ENCODE measurements at places on chromosomes 2 and 18.

DNA sequence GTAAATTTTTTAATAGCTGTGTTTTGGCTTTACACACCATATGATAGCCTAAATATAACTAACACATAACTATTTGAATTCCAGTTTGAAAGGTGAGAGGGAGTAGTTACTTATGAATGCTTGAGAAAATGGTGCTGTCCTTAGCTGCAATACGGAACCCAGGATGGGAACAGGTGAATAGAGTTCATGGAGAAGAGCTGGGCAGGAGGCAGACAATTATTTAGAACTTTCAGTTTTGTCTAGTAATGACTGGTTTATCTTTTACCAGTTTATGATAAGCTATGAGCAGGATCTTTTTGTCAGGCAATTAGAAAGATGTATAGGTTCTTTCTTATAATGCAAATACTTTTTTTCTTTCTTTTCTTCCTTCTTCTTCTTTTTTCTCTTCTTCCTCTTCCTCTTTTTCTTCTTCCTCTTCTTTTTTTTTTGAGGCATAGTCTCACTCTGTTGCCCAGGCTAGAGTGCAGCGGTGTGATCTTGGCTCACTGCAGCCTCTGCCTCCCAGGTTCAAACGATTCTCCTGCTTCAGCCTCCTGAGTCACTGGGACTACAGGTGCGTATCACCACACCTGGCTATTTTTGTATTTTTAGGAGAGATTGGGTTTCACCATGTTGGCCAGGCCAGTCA is 25.9 kb downstream of the UBR3 start:
- no peak for DNase-seq

DNA sequence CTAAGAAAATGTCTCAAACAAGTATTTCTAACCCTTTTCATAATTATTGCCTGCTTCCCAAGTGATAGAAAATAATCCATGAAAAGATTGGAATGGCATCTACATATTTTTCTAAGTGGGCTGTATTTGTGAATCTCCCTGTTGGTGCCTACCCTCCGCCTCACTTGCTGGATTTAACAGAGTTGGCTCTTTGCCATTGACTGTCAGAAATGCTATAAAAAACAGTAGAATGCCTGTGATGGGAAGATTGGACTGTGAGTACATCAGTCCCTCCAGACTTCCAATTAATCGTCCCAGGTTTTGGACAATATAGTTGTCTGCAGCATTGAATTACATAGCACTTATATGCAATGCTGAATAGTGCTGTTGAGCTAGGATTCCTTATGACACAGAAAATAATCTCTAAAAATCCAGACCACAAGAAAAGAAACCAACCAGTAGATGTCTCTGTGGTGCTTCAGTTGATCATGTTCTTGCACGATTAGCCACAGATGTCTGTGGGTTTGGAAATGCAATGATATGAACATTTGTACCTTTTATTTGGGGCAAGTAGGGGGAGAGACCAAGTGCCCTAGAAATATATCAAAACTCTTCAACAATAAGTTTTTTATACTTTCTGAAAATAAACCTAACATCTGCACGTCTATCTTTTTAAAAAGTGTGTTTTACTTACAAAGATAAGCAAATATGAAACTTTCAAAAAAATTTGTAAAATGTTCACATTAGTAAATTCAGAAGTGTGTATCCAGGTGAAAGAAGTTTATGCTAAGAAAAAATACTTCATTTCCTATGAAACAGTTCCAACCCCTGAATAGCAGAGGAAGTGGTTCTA is 88.5 kb downstream of the DYNAP start:
- peak; percentile 43 for DNase-seq

DNA sequence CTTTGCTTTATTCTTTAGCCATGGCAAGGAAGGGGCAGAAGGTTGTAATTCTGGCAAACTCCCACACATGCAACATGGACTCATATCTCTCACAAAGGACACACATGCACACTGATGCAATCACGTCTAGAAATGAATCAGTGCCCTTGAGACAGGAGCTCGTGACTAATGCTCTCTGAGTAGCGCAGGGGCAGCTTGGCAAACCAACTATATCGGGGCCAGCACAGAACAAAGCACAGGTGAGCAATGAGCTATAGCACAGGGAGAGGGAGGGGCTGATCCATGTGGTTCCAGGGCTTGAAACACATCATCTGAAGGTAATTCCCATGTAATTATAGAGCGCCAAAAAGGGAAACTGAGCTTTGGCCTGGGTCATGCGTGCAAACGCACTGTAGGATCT is 165.2 kb upstream of the KLF7 start:
- DNase-seq: peak; percentile 96

GRCh38 chr2:239577935-239578334 is 177.1 kb upstream of the HDAC4 start:
- DNase-seq: no peak

DNA sequence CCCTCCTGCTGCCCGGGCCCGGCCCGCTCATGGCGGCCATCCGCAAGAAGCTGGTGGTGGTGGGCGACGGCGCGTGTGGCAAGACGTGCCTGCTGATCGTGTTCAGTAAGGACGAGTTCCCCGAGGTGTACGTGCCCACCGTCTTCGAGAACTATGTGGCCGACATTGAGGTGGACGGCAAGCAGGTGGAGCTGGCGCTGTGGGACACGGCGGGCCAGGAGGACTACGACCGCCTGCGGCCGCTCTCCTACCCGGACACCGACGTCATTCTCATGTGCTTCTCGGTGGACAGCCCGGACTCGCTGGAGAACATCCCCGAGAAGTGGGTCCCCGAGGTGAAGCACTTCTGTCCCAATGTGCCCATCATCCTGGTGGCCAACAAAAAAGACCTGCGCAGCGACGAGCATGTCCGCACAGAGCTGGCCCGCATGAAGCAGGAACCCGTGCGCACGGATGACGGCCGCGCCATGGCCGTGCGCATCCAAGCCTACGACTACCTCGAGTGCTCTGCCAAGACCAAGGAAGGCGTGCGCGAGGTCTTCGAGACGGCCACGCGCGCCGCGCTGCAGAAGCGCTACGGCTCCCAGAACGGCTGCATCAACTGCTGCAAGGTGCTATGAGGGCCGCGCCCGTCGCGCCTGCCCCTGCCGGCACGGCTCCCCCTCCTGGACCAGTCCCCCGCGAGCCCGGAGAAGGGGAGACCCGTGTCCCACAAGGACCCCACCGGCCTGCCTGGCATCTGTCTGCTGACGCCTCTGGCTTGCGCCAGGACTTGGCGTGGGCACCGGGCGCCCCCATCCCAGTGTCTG is 767 bp downstream of the RHOB start:
- peak; percentile 70 for DNase-seq

DNA sequence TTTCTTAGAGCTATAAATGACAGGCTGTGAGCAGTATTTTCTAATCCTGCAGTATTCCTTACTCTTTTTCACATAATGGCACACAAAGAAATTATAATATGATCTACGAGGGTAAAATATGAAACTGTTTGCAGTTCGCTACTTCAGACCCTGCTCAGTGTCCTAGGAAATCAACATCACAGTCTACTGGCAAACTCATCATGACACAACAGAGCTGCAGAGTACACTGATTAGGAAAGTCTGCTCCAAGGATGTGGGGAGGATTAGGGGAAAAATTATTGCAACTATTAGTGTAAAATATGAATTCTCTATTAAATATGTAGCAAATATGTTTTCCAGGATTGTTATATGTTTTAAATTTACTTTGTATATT is 149.2 kb upstream of the REG3G start:
- no peak for DNase-seq

- DNase-seq: no peak
These were observed 517.0 kb downstream of the NRXN1 start for GRCh38 chr2:50514901-50515300.

GRCh38 chr2:9428965-9429577 is 5.6 kb downstream of the CPSF3 start:
- DNase-seq: no peak

DNA sequence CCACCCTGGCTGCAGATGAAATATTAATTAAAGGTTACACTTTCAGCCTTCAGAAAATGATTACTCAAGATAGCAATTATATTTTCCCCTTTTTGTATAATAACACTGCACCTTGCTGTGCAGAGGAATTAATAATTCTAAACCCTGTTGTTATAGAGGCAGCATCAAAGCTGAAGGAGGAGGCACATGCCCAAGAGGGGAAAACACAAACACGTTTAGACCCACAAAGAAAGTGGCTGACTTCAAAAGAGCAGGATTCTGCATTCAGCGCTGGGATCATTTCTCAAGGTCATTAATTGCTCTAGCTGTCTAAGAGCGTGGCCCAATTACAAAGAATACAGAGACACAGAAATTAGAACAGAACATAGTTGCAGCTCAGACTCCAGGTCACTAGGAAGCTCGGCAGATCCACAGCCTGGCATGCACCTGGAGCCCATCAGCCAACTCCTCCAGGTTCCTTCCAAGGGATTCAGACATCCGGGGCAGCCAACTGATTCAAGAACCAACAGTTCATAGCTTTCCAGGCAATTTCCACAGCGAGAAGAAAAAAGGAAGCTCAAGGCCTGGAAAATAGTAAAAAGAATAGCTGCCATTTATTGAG is 102.3 kb upstream of the ID2 start:
- no peak for DNase-seq

DNA sequence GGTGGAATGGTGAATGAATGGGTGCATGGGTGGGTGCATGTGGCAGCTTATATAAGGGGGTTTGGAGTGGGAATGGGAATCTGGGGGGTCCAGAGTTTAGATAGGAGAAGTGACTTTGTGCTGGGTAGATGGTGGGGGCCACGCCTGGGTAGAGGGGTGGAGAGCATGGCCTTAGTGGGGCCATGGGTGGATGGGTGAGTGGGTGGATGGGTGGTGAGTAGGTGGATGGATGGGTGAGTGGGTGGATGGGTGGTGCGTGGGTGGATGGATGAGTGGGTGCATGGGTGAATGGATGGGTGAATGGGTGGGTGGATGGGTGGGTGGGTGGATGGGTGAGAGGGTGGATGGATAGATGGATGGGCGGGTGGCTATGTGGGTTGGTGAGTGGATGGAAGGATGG is 53.9 kb downstream of the MYO7B start:
- no peak for DNase-seq

DNA sequence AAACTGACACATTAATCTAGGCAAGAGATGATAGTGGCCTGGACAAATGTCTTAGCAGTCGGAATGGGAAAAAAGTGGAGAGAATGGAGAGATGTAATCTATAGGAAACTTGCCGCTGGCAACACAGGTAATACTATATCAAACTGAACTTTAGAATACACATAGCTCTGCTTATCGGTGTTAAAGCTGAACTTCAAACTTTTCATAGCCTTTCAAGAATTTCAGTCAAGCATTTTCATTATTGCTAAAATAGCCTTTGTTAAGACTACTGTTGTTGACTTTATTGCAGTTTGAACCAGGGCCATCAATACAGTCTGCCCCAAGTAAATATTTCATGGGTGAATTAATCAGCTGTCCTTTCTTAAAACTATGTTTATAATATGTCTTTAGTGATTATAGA is 12.9 kb upstream of the CHST9 start:
- DNase-seq: no peak

- DNase-seq: no peak
These were observed 38.1 kb upstream of the LHCGR start for GRCh38 chr2:48793671-48794070.

DNA sequence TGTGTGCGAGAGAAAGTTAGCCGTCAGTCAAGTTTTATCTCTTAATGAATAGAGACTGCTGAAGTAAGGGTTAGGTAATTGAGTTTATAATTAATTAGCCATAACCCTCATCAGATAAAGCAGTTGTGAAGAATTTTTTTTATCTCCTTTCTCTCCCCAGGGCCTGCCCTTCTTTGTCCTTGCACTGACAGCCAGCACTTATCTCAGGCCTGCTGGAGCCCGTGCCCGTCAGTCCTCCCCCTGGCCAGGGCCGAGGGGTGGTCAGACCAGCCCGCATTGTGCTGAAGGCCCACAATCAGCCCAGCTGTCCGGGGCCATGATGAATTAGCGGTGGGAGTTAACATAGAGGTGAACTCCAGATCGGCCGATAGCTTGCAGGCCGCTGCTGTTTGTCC is 315.7 kb downstream of the GBX2 start:
- DNase-seq: no peak

GRCh38 chr18:76209597-76209996 is 285.4 kb downstream of the ZNF516 start:
- peak; percentile 12 for DNase-seq

DNA sequence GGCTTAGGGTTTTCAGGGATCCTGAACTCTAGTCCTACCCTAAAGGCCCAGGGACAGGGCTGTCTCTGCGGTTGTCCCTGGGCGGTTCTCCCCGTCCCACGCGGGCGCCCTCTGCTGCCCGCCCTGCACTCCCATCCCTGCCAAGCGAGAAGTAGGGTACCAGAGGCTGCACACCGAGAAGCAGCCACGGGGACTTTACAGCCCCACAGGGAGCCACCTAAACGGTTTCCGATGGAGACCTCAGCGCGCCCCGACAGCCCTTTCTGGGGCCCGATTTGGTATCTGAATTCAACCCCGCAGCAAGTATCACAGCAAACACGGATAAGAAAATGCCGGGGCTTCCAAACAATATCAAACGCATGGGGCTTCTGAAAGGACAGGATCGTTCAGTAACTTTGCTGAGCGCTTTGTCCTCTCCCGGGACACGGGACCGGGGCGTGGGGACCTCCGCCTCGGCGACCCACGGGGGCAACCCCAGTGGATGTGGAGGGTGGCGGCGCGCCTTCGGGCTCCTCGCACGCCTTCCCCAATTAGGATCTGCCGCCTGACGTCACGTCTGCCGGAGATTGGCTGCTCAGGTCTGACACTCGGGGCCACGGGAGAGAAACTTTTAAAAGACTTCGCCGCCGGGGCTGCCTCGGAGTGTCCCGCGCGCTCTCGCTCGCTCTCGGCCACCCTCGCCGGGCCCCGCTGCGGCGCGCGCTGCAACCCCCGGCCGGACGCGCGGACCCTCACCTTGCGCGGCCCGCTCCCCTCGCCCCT is at the start of gene LTBP1:
TSS of gene LTBP1 (plus strand) at position 640 of the 762 bp plus-strand sequence. CDS start 372 bp downstream, outside the sequence.
- peak; percentile 82 for DNase-seq

DNA sequence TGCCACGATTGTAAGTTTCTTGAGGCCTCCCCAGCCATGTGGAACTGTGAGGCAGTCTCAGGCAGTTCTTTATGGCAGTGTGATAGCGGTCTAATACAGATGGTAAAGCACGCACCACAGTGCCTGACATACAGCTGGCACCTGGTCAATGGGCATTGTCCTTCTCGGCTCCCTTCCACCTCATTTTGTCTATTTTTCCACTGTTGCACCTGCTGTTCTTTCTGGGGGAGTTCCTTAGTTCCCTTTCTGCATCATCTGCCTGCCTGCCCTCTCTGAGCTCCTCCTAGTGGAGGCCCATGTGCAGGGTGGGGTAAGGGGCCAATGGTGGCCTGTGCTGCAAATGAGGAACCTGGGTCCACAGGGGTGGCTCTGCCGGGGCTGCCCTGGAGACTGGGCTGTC is 157.6 kb downstream of the LPIN1 start:
- peak; percentile 54 for DNase-seq

- no peak for DNase-seq
These were observed 7.7 kb downstream of the OXER1 start for GRCh38 chr2:42756150-42756775.
